ENCODE measurements at places on chromosomes 5 and 9.

DNA sequence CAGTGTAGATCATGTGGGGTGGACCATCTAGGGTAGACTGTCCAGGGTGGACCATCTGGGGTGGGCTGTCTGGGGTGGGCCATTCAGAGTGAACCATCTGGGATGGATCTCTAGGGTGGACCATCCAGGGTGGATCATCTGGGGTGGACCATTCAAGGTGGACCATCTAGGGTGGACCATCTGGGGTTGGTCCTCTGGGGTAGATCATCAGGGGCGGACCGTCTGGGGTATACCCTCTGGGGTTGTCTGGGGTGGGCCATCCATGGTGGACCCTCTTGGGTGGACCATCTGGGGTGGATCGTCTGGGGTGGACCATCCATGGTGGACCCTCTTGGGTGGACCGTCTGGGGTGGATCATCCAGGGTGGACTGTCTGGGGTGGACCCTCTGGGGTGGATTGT is 64.3 kb downstream of the KCNT1 start:
- DNase-seq: no peak

- peak; percentile 18 for DNase-seq
Observed at GRCh38 chr9:107751567-107752210, 262.1 kb upstream of the KLF4 start.

DNA sequence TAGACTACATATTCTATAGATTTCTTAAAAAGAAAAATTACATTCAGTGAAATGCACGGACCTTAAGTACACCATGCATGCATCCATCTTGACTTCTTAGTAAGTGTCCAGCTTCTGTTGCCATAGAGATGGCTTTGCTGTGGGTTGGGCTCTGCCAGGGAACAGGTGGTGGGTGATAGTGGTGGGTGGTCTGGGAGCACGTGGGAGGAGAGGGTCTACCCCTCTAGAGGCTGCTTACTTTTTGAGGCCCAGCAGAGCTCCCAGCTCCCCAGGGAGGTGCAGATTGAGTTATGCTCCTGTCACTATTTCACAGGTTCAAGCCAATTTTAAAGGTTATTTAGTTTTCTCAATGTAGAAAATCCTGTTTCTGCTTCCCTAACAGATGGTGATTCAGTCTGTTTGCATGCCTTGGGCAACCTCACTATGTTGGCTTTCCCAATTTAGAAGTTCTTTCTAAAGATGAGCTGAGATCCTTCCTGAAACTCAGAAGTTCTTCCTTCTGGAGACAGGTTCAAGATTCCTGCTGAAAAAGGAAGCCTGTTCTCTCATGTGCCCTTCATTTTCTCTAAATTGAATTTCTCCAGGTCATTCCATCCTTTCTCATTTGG is 107.4 kb upstream of the LHFPL2 start:
- DNase-seq: no peak

GRCh38 chr9:16105168-16106020 is 552.6 kb downstream of the CCDC171 start:
- DNase-seq: no peak

DNA sequence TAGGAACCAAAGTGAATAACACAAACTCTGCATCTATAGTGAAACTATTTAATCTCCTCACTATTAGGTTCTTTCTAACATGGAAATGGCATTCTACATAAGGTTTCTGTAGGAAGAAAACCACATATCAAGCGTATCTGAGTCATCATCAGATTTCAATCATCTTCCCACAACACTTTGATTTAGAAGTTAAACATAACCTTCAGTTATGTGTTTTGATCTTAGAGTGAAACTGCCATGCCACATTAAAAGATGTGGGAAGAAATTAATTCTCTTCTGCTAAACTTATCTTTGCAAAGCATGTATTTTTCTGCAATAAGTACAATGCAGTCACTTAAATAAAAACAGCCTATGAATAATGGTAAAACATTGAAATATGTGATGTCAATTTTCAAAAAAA is 55.0 kb downstream of the MEF2C start:
- DNase-seq: no peak

- no peak for DNase-seq
Observed at GRCh38 chr5:118952992-118953651, 35.2 kb downstream of the DTWD2 start.

- no peak for DNase-seq
Observed at GRCh38 chr5:26948921-26949320, 89.5 kb downstream of the CDH9 start.

DNA sequence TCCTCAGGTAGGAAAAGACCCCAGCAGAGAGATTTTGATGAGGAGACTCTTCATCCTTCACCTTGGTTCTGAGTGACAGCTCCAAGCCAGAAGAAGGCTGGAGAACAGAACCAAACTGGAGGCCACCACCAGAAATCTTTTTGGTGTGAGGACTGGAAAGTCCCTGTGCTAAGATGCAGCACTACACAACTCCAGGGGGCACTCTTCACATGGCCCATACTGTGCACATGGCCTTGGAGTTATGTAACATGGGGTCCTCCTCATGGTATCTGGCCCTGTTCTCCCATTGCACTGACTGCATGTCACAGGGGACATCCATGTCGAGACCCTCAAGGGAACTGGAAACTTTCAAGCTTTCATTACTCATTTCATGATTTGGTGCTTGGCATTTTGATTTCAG is 17.3 kb upstream of the STX17 start:
- no peak for DNase-seq

- DNase-seq: no peak
Observed at GRCh38 chr5:31355337-31355736, 161.9 kb downstream of the CDH6 start.

GRCh38 chr9:130041648-130042405 is 1.2 kb downstream of the FNBP1 start:
- DNase-seq: no peak

- DNase-seq: no peak
Observed at GRCh38 chr5:178155065-178155464, 1.4 kb upstream of the NHP2 start.

DNA sequence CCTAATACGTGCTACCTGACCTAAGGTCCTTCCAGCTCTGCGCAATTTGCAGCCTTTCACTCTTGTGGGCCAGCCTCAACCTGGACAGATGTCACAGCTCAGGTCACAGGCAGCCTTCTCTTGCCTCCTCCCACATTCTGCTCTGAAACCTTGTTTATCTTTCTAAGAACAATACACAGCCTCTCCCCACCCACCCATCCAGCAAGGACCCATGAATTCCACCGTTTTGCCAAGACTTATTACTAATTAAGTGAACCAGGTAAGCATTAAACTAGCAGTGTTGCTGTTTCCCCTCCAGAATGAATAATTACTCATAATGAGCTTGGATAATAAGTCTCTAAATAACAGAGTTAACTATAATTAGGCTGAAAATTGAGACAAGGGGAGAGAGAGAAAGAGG is 11.0 kb downstream of the FABP6 start:
- DNase-seq: no peak

DNA sequence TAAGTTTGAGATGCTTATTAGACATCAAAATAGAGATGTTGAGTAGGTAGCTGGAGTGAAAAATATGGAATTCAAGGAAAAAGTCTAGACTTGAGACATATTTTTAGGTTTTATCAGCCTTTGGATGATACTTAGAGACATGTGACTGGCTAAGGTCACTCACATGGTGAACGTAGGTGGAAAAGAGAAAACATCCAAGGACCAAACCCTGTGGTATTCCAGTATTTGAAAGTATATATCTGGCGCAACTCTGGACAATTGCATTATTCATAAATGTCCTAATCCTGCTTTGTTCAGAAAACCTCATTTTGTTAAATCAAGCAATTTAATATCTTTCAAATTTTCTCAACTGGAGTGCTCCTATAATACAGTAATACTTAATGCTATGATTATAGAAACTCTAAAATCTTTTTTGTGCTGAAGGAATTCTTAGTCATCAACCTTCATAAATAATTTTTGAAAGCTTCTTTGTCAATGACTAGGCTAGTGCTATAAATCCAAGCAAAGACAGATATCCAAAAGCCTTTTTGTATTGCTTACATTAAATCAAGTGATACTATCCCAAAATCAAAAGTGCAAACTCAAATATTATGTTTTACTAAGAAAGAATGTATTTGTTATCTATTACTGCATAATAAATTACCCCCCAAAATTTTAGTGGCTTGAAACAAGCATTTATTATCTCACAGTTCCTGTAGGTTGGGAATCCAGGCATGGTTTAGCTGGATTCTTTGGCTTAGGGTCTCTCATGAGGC is 452.0 kb downstream of the ENC1 start:
- no peak for DNase-seq

GRCh38 chr5:89827359-89827758 is 582.2 kb downstream of the CETN3 start:
- no peak for DNase-seq

DNA sequence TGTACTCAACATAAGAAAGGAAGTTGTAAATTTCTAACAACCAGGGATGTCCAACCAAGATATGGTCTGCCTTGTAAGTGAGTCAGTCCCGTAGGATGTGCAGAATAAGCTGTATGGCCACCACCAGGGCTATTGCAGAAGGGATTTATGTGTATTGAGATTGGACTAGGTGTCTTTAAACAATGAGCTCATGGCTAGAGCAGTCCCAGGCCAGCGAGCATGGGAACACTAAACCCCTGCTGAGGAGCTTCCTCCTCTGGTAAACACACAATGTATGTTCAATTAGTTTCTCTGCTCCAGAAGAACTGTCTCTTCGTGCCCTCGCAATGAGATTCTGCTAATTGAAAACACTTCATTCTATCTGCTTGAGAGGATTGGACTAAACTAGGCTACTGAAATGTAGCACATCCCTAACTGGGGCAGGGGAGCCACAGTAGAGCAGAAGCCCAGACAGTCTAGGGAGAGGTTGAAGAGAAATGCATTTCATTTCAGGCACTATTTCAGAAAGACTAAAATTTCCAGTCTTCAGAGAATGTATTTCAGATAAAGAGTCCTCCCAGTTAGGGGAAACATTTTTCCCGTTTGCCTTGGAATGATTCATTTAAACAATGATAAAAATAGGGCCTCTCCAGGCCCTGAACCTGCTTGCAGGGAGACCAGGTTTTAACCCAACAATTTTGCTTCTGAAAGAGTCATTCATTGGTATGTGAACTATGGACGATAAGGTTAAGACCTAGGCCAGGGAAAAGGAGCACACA is 154.7 kb downstream of the FAM114A2 start:
- DNase-seq: no peak

DNA sequence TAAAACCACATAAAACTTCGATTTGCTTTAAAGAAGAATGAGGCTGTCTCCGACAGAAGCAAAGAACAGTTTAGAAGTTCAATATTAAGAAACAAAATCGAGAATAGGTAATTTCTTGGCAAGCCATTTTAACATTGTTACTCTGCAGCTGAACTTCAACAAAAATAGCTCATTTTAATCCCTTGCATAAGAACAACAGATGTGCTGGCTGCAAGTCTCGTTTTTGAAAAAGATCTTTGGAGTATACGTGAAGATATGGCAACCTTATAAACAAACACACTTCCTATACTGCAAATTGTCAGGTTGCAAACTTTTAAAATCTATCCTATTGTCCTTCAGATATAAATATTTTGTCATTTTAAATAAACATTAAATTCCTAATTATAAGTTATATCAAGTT is 71.5 kb downstream of the FBN2 start:
- no peak for DNase-seq

GRCh38 chr9:100662122-100662521 is 84.2 kb downstream of the CAVIN4 start:
- no peak for DNase-seq

DNA sequence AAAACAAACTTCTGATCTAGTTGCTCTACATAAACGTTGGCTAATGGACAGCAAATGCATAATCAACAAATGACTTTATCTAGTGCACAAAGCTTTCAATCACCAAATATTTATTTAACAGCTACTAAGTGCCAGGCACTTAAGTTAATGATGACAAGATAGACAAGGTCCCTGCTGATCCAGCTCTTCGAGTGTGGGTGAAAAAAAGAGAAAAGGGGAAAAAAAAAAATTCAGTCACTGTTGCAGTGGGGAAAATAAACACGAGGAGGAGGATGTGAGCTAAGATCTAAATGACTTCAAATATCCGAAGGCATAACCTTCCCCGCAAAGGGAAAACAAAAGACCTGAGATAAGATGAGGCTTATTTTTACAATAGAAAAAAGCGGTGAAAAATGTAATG is 9.6 kb downstream of the PSIP1 start:
- DNase-seq: no peak

DNA sequence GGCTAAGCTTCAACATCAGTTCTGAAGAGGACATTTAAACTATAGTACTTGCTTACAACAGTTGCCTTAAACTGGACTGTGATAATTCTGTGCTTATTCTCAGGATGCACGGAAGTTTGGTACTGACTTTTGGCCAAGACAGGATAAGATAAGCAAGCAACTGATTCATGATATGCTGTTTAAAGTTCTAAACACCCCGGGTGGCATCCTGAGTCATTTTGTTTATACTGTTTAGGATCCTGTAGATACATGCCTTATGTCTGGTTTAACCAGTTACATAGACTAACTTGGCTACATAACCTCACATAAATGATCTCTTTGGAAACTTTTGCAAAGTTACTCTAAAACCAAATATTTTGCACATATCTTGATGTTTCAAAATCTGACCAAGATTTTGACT is 95.9 kb downstream of the CDH9 start:
- no peak for DNase-seq

DNA sequence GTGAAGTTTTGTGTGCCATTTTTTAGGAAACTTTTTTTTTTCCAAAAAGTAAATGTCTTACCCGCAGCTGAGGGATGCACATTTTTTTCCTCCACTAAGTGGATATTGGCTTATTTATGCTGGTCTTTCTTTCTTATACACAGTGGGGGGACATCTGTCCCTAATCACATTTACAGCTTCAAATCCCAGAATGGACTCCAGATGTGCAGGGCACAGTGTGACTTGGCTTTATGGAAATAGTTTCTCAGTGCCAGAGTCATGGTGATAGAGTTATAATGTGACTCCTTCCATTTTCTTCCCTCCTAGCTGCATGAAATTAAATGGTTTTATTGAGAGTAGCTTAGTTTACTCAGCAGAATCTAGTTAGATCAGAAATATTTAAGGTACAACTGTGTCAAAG is 66.5 kb downstream of the SV2C start:
- DNase-seq: no peak

- DNase-seq: no peak
Observed at GRCh38 chr5:120016717-120017382, 387.5 kb downstream of the FAM170A start.

- no peak for DNase-seq
Observed at GRCh38 chr5:36367524-36367923, 65.8 kb upstream of the RANBP3L start.

DNA sequence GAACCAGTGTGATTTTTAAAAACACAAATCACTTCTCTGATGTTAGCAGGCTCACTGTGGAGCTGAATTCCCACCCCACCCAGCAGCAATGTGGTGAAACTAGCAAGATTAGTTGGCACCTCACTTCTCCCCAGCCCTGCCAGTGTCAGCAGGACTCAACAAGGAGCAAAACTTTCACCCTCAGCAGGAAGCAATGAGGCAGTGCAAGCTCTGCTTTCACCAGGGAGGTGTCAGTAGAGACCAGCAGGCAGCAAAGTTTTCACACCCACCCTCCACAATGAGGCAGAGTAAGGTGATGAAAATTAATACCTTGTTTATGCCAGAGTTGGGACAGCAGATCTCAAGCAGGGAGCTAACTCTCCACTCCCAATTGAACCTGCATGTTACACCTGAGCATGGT is 565.0 kb downstream of the CETN3 start:
- DNase-seq: no peak
